ENCODE measurements at places on chromosomes 2 and 18. TPM values are rescaled to one million over a fixed set of nuclear protein-coding genes. Genes with fewer than 3 reads are reported as not detected.

The PSTPIP2 gene
- total RNA-seq, result 3.3 TPM

The ARHGAP25 gene
- total RNA-seq, result 1.4 TPM

The FAP gene
- total RNA-seq, result 15.5 TPM

The NOSTRIN gene
- not detected for total RNA-seq

The CAVIN2 gene
- total RNA-seq, result 16.9 TPM

The INHA gene
- not detected for total RNA-seq

The ID2 gene
- 31.5 TPM for total RNA-seq

The NTSR2 gene
- not detected for total RNA-seq

The TGFA gene
- 2.7 TPM for total RNA-seq

The TMEFF2 gene
- 0.96 TPM for total RNA-seq

The KCNG2 gene
- total RNA-seq, result 4.7 TPM

The STRADB gene
- total RNA-seq, result 39.3 TPM
